ENCODE measurements at places on chromosomes 7 and 10.

DNA sequence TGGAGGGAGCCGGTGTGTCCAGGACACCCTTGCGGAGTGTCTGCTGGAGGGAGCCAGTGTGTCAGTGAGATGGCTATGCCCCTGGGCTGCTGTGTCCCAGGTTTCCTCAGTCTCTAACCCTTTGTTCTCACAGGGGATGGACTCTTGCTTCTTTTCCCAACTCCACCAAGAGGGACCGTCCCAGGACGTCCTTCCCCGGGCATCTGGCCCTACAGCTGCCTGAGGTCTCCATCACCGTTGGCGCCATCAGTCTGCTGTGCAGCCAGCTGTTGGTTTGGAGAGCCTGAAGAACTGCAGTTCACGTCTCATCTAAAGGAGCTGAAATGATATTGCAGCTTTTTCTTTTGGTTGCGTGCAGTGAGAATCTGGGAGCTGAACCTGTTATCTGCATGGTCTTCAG, 136.2 kb downstream of the VIPR2 start:
- H3K4me3 ChIP-seq = no peak overlapping the region
- H3K27me3 ChIP-seq = no peaks in the 10 kb centered on the region
- no peak for DNase-seq
- no peaks in the 10 kb centered on the region for H3K36me3 ChIP-seq
- H3K27ac ChIP-seq = no peak overlapping the region

DNA sequence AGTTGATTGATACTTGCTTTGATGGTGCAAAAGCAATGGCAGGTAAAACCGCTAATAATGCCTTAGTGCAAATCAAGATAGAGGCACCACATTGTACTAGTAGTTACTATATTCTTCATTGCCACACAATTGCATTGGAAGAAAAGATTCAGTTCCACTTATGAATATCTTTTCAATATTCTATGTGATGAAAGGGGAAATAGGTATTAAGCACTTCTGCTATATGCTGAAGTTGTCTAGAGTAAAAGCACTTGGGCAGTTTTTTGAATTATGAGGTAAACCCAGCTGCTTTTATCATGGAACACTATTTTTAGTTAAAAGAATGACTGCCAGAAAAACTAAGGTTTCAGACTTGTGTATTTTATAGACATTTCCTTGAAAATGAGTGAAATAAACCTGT, 15.5 kb downstream of the ENTPD7 start:
- H3K4me1 ChIP-seq = no peaks in the 10 kb centered on the region
- no peak overlapping the region for H3K27ac ChIP-seq
- no peaks in the 10 kb centered on the region for H3K27me3 ChIP-seq
- no peaks in the 10 kb centered on the region for H3K36me3 ChIP-seq
- DNase-seq = no peak
- H3K4me3 ChIP-seq = no peak overlapping the region

- no peaks in the 10 kb centered on the region for H3K27me3 ChIP-seq
- H3K27ac ChIP-seq = peak overlapping the region; percentile 96
- peaks cover 99% of the 10 kb centered on the region for H3K4me1 ChIP-seq
- peak; percentile 72 for DNase-seq
These were observed 35.5 kb downstream of the IKZF1 start for GRCh38 chr7:50339990-50340500.

GRCh38 chr10:123417414-123417813, 248.7 kb upstream of the GPR26 start:
- H3K27ac ChIP-seq = no peak overlapping the region
- H3K36me3 ChIP-seq = no peaks in the 10 kb centered on the region
- no peak overlapping the region for H3K4me3 ChIP-seq
- H3K4me1 ChIP-seq = no peaks in the 10 kb centered on the region
- DNase-seq = no peak

- H3K27ac ChIP-seq = no peak overlapping the region
- no peak for DNase-seq
- H3K4me3 ChIP-seq = no peak overlapping the region
- no peaks in the 10 kb centered on the region for H3K27me3 ChIP-seq
- no peaks in the 10 kb centered on the region for H3K36me3 ChIP-seq
These were observed 52.0 kb downstream of the TSPAN15 start for GRCh38 chr10:69503001-69503895.

DNA sequence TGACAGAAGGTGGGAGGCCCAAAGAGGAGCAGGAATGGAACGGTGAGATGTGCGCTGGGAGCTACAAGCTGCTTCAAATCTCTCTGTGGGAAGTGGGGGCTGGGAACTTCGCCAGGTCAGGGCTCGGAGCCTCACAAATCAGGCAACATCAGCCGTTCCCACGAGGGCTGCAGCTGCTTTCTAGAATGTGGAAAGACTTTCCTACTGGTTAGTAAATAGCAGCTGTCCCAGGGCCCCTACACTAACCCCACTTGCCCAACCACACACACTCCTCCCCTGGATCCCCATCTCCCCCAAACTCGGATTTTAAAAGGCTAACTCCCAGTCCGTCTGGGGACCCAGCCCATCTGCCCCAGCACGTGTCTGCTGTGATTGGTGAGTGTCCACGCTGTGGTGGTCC, 40.6 kb upstream of the PITRM1 start:
- H3K4me3 ChIP-seq = no peak overlapping the region
- H3K36me3 ChIP-seq = no peaks in the 10 kb centered on the region
- H3K4me1 ChIP-seq = no peaks in the 10 kb centered on the region

GRCh38 chr10:95542761-95543160, 18.4 kb downstream of the SORBS1 start:
- H3K27ac ChIP-seq = no peak overlapping the region
- H3K4me3 ChIP-seq = no peak overlapping the region
- DNase-seq = no peak
- H3K36me3 ChIP-seq = no peaks in the 10 kb centered on the region

GRCh38 chr10:126170776-126171175, 217.5 kb downstream of the ADAM12 start:
- H3K27ac ChIP-seq = no peak overlapping the region
- H3K27me3 ChIP-seq = no peaks in the 10 kb centered on the region
- H3K4me1 ChIP-seq = no peaks in the 10 kb centered on the region
- H3K36me3 ChIP-seq = no peaks in the 10 kb centered on the region

DNA sequence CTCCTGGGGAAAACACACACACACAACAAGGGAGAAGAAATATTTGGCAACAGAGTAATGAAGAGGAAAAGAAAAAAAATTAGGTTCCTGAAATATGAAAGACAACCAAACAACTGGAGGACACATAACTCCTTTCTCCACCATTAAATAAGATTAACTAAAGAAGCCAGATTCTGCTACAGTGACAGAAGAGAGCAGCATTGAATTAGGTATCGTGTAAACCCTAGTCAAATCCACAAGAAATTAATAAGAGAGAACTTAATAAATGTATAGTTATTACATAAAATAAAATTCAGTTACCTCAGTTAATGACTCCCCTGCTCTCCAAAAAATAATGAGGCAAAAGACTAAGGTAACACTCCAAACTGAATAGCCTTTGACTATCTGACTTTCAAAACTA, 306.7 kb downstream of the CRPPA start:
- H3K27me3 ChIP-seq = no peaks in the 10 kb centered on the region
- DNase-seq = no peak
- no peak overlapping the region for H3K27ac ChIP-seq
- H3K36me3 ChIP-seq = no peaks in the 10 kb centered on the region
- H3K4me1 ChIP-seq = no peaks in the 10 kb centered on the region

- H3K36me3 ChIP-seq = no peaks in the 10 kb centered on the region
- peaks cover 16% of the 10 kb centered on the region for H3K4me1 ChIP-seq
- no peak overlapping the region for H3K27ac ChIP-seq
- H3K4me3 ChIP-seq = no peak overlapping the region
These were observed 18.0 kb downstream of the TAS2R40 start for GRCh38 chr7:143239813-143240212.

- no peaks in the 10 kb centered on the region for H3K27me3 ChIP-seq
- H3K27ac ChIP-seq = no peak overlapping the region
- DNase-seq = no peak
- H3K4me3 ChIP-seq = no peak overlapping the region
These were observed 70.0 kb downstream of the CXCL12 start for GRCh38 chr10:44314802-44315460.

GRCh38 chr10:97891497-97892167, 42.0 kb downstream of the GOLGA7B start:
- H3K4me3 ChIP-seq = no peak overlapping the region
- DNase-seq = no peak
- H3K27ac ChIP-seq = no peak overlapping the region
- H3K27me3 ChIP-seq = no peaks in the 10 kb centered on the region
- H3K36me3 ChIP-seq = no peaks in the 10 kb centered on the region

- no peaks in the 10 kb centered on the region for H3K36me3 ChIP-seq
- no peak overlapping the region for H3K4me3 ChIP-seq
- no peak overlapping the region for H3K27ac ChIP-seq
- H3K4me1 ChIP-seq = no peaks in the 10 kb centered on the region
These were observed 451.9 kb downstream of the DPP6 start for GRCh38 chr7:154503962-154504550.

GRCh38 chr10:119896937-119897770, 4.6 kb downstream of the SEC23IP start:
- DNase-seq = no peak
- H3K27ac ChIP-seq = no peak overlapping the region
- H3K27me3 ChIP-seq = no peaks in the 10 kb centered on the region
- H3K4me3 ChIP-seq = no peak overlapping the region

DNA sequence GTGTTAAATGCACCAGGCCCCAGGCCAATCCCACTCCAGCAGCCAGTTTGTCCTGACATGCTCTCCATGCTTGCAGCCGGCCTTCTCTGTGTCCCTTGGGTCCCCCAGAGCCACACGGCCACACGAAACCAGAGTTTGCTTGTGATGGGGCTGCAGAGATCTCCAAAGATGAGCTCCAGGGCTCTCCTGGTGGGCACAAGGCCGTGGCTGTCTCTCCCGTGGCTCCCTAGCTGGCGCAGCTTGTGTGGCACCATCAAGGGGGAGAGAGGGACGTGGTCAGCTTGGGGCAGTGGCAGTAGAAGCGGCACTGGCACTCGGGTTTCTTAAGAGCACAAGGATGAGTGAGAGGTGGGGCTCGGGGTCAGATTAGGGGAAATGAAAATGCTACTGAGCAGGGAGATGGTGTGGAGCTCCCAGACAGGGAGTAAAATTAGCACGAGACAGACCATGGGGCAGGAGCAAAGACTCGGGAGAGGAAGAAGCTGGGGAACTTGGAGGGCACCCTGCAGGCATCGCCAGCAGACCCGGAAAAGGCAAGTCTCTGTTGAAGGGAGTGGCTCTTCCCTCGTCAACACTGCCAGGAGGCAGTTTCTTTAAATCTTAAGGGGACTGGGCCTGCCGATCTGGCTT, 572.5 kb upstream of the FOXK1 start:
- H3K4me1 ChIP-seq = no peaks in the 10 kb centered on the region
- DNase-seq = no peak
- H3K27me3 ChIP-seq = no peaks in the 10 kb centered on the region
- no peak overlapping the region for H3K27ac ChIP-seq

DNA sequence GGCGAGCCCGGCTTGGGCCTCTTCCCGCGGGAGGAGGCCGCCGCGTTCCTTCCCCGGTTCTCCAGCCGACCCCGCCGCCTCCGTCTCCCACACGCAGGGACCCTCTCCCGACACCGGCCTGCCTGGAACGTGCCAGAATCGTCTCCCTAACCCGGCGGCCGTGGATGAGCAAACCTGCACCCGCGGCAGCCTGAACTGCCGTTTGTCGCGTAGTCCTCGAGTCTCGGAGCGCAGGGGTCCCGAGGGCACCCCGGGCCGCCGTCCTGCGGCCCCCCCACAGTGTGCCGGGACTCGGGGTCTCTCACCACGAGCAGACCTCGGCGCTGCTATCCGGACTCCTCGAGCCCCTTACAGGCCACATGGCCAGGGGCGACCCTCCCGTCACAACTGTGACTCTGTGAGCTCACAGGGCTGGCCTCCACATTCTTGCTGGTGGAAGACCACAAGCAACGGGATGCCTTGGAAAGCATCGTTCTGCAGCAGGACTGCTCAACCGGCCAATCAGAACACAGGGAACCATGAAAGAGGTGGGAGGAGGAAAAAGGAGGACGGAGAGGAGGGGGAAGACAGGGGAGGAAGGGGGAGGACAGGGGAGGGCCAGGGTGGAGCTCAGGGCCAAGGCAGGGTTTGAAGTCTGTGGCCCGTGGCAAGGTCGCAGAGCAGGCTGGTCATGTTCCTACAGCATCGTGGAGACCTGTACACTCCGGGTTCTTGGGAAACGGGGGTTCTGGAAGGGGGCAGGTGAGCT, 276.9 kb downstream of the DNAJB6 start:
- H3K27me3 ChIP-seq = no peaks in the 10 kb centered on the region
- peak overlapping the region; percentile 43 for H3K27ac ChIP-seq
- H3K4me3 ChIP-seq = peak overlapping the region; percentile 74
- no peak for DNase-seq

DNA sequence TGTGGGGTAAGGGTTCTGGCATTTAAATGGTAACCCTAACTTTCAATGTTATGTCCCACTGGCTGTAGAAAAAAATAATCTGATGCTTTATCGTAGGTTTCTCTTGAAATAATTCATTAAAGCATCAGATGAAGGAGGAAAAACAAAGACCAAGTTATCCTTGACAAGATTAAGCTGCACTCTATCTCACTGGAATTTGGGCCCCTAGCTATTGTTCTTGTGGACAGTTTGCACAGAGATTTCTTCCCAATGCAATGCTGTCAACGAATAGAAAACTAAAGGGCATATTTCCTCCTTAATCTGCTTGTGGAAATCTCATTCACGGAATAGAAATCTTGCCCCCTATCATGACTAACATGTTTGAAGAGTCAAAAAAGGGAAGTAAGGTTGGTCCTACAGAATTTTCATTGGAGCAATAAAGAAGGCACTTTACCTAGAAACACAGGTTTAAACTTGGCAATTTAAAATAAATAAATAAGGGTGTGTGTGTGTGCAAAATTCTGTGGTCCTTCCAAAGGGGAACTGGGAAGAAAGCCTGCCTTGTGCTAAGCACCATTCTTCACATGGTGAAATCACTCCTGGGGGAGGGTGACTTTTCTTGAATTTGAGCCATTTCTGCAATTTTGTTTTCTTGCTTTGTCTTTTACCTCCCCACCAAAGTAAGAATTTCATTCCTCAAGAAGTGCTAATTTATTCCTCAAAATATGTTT, 242.8 kb downstream of the GLI3 start:
- H3K27ac ChIP-seq = no peak overlapping the region
- DNase-seq = no peak
- no peaks in the 10 kb centered on the region for H3K4me1 ChIP-seq
- no peaks in the 10 kb centered on the region for H3K27me3 ChIP-seq

GRCh38 chr10:132793871-132794849, 8.2 kb upstream of the NKX6-2 start:
- no peaks in the 10 kb centered on the region for H3K27me3 ChIP-seq
- no peak overlapping the region for H3K27ac ChIP-seq
- DNase-seq = no peak
- no peak overlapping the region for H3K4me3 ChIP-seq
- H3K4me1 ChIP-seq = no peaks in the 10 kb centered on the region

GRCh38 chr7:97007583-97007861, 2.2 kb downstream of the DLX6 start:
- H3K27ac ChIP-seq = no peak overlapping the region
- DNase-seq = no peak
- no peak overlapping the region for H3K4me3 ChIP-seq
- no peaks in the 10 kb centered on the region for H3K36me3 ChIP-seq
- H3K27me3 ChIP-seq = peaks cover 71% of the 10 kb centered on the region

DNA sequence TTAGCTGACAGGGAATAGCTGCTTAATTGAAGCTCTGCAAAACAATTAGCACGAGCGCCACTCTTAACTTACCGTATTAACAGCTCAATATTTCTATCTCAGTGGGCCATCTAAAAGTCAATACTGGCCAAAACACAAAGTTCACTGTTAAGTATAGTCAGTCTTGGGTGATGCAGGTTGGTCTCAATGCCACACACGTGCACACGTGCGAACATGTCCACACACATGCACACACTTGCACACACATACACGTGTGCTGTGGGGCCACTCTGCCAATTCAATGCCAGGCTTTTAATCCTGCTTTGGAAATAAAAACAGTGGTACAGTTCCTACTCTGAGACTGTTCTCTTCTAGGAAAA, 105.1 kb downstream of the GRB10 start:
- H3K27me3 ChIP-seq = no peaks in the 10 kb centered on the region
- H3K27ac ChIP-seq = no peak overlapping the region
- H3K4me1 ChIP-seq = no peaks in the 10 kb centered on the region
- DNase-seq = no peak

Measured in CD4-positive, alpha-beta memory T cell (primary cell).